ENCODE measurements at places on chromosomes 1 and 21.

- peaks cover 22% of the 10 kb centered on the region for H3K36me3 ChIP-seq
- DNase-seq = no peak
- H3K27ac ChIP-seq = no peak overlapping the region
- no peaks in the 10 kb centered on the region for H3K4me1 ChIP-seq
- H3K27me3 ChIP-seq = no peaks in the 10 kb centered on the region
- H3K4me3 ChIP-seq = no peak overlapping the region
These were observed 25.9 kb downstream of the PARP1 start for GRCh38 chr1:226382030-226382429.

DNA sequence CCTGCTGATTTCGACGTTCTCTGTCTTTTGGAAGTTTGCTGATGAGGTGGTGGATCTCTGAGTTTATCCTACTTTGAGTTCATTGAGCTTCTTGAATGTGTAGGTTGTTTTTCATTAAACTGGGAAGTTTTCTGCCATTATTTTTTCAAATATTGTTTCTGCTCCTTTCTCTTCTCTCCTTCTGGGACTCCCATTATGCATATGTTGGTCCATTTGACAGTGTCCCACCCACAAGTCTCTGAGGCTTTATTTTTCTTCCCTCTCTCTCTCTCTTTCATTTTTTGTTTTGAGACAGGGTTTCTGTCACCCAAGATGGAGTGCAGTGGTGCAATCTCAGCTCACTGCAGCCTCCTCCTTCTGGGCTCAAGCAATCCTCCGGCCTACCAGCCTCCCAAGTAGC, 11.7 kb downstream of the TNFRSF18 start:
- DNase-seq = no peak
- H3K27me3 ChIP-seq = peaks cover 2% of the 10 kb centered on the region
- no peak overlapping the region for H3K4me3 ChIP-seq
- H3K4me1 ChIP-seq = no peaks in the 10 kb centered on the region
- peaks cover 24% of the 10 kb centered on the region for H3K36me3 ChIP-seq

- no peak for DNase-seq
- H3K4me3 ChIP-seq = no peak overlapping the region
- H3K36me3 ChIP-seq = peaks cover 2% of the 10 kb centered on the region
- H3K27me3 ChIP-seq = no peaks in the 10 kb centered on the region
These were observed 81.2 kb upstream of the HP1BP3 start for GRCh38 chr1:20868263-20868662.

DNA sequence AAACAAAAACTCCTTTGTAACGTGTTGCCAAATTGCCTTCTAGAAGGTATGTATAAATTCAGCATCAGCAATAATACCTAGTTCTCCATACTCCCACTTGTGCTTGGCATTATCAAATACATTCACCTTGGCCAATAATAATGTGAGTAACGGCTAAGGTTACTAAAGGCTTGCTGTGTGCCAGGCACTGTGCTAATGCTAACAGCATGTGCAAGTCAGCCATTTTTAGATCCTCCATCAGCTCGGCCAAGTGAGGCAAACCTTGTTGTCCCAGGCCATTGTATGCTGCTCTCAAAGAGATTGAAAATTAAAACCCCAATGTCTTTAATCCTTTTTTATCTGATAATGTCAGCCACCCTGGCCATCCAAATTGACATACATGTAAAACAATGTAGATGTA, 48.1 kb downstream of the STYXL2 start:
- DNase-seq = no peak
- no peak overlapping the region for H3K27ac ChIP-seq
- no peak overlapping the region for H3K4me3 ChIP-seq
- peaks cover 1% of the 10 kb centered on the region for H3K36me3 ChIP-seq
- peaks cover 7% of the 10 kb centered on the region for H3K27me3 ChIP-seq

DNA sequence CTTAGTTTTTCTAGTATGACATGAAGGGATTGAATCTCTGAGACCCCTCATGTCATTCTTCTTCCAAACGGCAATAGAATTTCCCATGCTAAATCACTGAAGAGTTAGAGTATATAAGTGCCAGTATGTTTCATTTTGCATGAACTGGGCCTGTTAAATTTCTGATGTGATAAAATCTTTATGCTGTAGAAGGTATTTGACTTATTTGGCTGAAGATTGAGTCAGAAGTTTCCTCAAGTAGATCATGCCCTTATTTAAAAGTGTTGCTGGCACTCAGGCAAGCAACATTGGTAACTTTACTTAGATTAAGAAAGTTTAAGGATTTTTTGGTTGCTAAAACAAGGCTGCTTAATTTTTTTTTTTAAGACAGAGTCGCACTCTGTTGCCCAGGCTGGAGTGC, 13.3 kb downstream of the ATF6 start:
- DNase-seq = no peak
- no peaks in the 10 kb centered on the region for H3K36me3 ChIP-seq
- H3K4me1 ChIP-seq = no peaks in the 10 kb centered on the region
- H3K4me3 ChIP-seq = no peak overlapping the region
- no peak overlapping the region for H3K27ac ChIP-seq
- H3K27me3 ChIP-seq = no peaks in the 10 kb centered on the region

DNA sequence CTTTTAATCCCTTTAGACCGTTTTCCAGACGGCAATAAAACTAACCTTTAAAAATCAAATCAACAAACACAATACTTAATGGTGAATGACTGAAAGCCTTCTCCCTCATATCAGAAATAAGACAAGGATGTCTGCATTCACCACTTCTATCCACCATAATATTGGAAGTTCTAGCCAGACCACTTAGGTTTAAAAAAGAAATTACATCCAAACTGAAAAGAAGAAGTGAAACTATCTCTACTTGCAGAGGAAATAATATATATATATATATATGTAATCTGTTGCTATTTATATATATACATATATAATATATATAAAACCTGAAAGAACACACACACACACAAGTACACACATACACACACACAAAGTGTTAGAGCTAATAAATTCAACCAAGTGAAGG, 100.4 kb downstream of the BRINP3 start:
- H3K27ac ChIP-seq = no peak overlapping the region
- H3K4me3 ChIP-seq = no peak overlapping the region
- H3K4me1 ChIP-seq = no peaks in the 10 kb centered on the region
